ENCODE measurements at places on chromosomes 4 and X.

DNA sequence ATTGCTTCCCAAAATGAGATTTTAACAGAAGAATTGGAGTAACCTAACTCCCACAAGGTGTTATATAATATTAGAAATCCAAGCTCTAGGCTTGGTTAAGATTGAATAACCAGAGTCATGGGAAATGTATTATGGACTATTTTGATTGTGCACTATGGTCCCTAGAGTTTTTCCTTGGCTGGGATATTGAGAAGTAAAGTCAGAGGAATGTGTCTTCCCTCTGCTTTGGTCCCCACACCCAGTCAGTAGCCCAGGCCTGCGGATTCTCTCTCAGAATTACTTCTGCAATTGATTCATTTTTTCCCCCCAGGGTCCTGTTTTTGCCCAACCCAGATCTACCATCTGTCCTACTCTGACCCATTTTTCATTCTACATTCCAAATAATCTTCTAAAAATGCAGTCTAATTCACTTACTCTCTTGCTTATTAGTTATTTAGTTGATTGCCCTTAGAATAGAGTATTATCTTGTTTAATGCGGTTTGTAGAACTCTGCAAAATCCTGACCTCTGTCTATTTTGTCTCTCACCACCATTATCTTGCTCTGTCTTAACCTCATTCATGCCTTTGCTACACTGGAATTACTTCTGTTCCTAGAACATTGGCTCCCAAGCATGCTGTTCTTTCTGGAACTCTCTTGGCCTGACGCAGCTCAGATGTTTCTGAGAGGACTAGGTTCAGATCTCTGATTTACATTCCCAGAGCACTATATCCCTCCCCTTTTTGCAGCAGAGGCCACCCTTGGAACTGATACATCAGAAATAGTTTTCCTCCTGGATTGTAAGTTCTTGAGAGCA lies 23.6 kb downstream of the GUCY1A1 start:
- no peak for DNase-seq

GRCh38 chrX:30777575-30777974 lies 111.5 kb downstream of the TAB3 start:
- no peak for DNase-seq

GRCh38 chr4:90293320-90293719 lies 166.1 kb downstream of the CCSER1 start:
- DNase-seq, result no peak

GRCh38 chrX:70208479-70208878 lies 26.0 kb upstream of the AWAT1 start:
- no peak for DNase-seq

- no peak for DNase-seq
Observed at GRCh38 chr4:6392407-6392806, 80.0 kb downstream of the PPP2R2C start.

DNA sequence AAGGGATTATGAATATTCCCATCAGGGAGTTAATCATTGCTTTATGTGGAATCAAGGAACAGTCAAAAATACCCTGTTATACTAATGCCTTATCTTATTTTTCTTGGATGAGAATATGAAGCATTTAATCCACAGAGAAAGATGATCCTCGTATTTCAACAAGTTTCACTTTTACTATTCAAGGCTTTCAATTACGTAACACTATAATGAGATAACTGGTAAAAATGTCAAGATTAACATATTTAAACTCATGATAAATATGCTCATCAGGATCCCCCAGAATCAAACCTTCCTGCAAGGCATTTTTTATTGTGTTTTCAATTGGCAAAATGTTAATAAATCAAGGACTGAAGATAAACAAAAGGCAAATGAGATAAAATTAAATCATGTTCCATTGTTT lies 5.1 kb downstream of the ZXDA start:
- no peak for DNase-seq

DNA sequence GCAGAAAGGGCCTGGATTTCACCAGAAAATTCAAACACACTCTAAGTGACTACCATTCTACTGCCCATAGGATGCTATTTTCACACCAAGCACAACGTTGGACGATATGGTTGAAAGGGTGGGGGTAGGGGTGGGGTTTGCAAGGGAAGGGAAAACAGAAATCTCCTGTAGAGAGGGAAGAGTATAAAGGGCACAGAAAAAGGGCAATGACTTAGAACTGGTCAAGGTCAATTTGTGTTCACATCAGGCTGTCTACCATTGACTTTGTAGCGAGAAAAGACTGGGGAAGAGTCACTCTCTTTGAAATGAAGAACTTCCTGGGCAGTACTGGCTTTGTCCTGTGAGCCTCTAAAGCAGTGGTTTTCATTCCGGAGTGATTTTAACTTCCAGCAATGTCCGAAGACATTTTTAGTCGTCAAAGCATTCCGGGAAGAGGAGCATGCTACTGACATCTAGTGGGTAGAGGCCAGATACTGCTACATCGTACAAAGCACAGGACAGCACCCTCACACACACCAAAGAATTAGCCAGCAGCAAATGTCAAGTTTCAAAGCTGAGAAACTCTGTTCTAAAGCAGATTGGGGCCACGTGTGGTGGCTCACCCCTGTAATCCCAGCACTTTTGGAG lies 48.4 kb upstream of the SLC7A3 start:
- peak; percentile 74 for DNase-seq

All from mesendoderm (in vitro differentiated cells).